Activated naive CD8-positive, alpha-beta T cell treated with anti-CD3 and anti-CD28 coated beads, Interleukin-2, amount 10 ng/mL, durations not matched to agents 7 days and 5 days (primary cell): ENCODE measurements at places on chromosomes 6 and 20.

DNA sequence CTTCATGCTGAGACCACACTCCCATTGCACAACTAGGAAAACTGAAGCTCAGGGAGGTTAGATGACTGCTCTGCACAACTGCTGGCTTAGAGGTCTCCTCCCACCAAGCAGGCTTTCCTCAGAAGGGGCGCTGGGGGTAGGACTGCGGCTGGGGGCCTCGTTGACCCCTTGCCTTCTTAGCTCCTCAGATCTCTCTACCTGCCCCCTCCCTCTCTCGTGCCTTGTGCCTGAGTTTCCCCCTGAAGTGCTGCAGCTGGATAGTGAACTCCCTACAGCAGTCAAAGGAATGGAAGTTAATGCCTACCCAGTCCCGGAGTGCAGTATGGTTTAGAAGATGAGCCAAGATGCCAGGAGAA lies 149.8 kb downstream of the GRM4 start:
- H3K27me3 ChIP-seq = peaks cover 16% of the 10 kb centered on the region
- no peak overlapping the region for H3K27ac ChIP-seq
- H3K36me3 ChIP-seq = no peaks in the 10 kb centered on the region
- no peaks in the 10 kb centered on the region for H3K4me1 ChIP-seq
- no peak overlapping the region for H3K4me3 ChIP-seq

- H3K27ac ChIP-seq = no peak overlapping the region
- H3K4me3 ChIP-seq = no peak overlapping the region
- no peaks in the 10 kb centered on the region for H3K36me3 ChIP-seq
- H3K4me1 ChIP-seq = peaks cover 11% of the 10 kb centered on the region
- DNase-seq = no peak
- H3K27me3 ChIP-seq = peaks cover 5% of the 10 kb centered on the region
Observed at GRCh38 chr6:43926634-43927531, 156.9 kb downstream of the VEGFA start.

GRCh38 chr6:37636116-37636515 lies 61.6 kb downstream of the MDGA1 start:
- no peak overlapping the region for H3K4me3 ChIP-seq
- peak overlapping the region; percentile 17 for H3K27ac ChIP-seq
- H3K27me3 ChIP-seq = no peaks in the 10 kb centered on the region
- peaks cover 3% of the 10 kb centered on the region for H3K36me3 ChIP-seq
- DNase-seq = no peak

- H3K36me3 ChIP-seq = no peaks in the 10 kb centered on the region
- no peaks in the 10 kb centered on the region for H3K4me1 ChIP-seq
- H3K27ac ChIP-seq = no peak overlapping the region
- DNase-seq = no peak
- peaks cover 7% of the 10 kb centered on the region for H3K27me3 ChIP-seq
Observed at GRCh38 chr6:106743612-106744011, 114.2 kb downstream of the QRSL1 start.

DNA sequence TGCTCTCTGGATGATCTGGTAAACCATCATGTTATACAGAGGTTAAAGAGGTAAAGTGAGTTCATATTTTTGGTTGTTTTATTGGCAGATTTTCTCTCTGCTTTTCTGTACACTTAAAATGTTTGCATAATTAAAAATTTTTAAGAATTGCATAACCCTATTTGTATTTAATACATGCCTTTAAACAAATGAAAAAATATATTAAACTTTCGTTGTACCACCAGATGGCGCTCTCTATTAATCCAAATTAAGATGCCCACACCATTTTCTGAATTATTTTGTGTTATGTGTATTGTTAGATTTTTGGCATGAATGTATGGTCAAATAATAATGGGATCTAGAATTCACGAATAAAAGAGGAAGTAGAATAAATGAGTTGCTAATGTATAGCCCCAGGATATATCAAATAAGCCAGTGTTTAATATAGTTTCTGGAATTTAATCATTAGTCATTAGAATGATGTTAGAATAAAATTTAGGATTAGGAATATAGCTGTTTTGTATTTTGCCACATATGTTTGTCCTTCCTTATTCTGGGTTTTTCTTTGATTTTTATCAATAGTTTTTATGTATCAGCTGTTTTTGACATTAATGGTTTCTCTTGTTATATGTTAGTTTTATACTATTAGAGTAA lies 38.9 kb downstream of the SMAP1 start:
- H3K27ac ChIP-seq = no peak overlapping the region
- DNase-seq = no peak
- no peaks in the 10 kb centered on the region for H3K27me3 ChIP-seq
- H3K4me3 ChIP-seq = no peak overlapping the region
- peaks cover 15% of the 10 kb centered on the region for H3K4me1 ChIP-seq
- peaks cover 11% of the 10 kb centered on the region for H3K36me3 ChIP-seq

- peaks cover 6% of the 10 kb centered on the region for H3K27me3 ChIP-seq
- no peaks in the 10 kb centered on the region for H3K36me3 ChIP-seq
- no peak for DNase-seq
- H3K4me3 ChIP-seq = peak overlapping the region; percentile 37
- no peak overlapping the region for H3K27ac ChIP-seq
Observed at GRCh38 chr6:31042806-31043205, 32.5 kb downstream of the MUC22 start.

GRCh38 chr20:38128691-38129090 lies 36.4 kb downstream of the TGM2 start:
- peaks cover under 1% of the 10 kb centered on the region for H3K4me1 ChIP-seq
- no peak for DNase-seq
- no peaks in the 10 kb centered on the region for H3K36me3 ChIP-seq
- H3K27me3 ChIP-seq = peaks cover 4% of the 10 kb centered on the region
- H3K27ac ChIP-seq = no peak overlapping the region

- no peak overlapping the region for H3K27ac ChIP-seq
- H3K4me3 ChIP-seq = no peak overlapping the region
- no peaks in the 10 kb centered on the region for H3K27me3 ChIP-seq
- no peaks in the 10 kb centered on the region for H3K36me3 ChIP-seq
Observed at GRCh38 chr6:143329323-143329722, 121.2 kb downstream of the ADAT2 start.
